Muscle of leg (tissue), 16 donors: ENCODE measurements at places on chromosomes 13 and 19. TPM values are rescaled to one million over a fixed set of nuclear protein-coding genes. Genes with fewer than 3 reads are reported as not detected.

The CGB5 gene
- polyA plus RNA-seq = 1.4 TPM

The LILRB1 gene
- polyA plus RNA-seq = 1.3 TPM

The B9D2 gene
- polyA plus RNA-seq = 2.4 TPM

The TTYH1 gene
- polyA plus RNA-seq = 13.1 TPM

The ZNF491 gene
- 4.3 TPM for polyA plus RNA-seq

The SLAIN1 gene
- polyA plus RNA-seq = 2.9 TPM

The CLPTM1 gene
- polyA plus RNA-seq = 45.7 TPM

The TLE2 gene
- polyA plus RNA-seq = 26.9 TPM

The SELENOV gene
- polyA plus RNA-seq = 0.48 TPM

The FGF14 gene
- 1.3 TPM for polyA plus RNA-seq

The USHBP1 gene
- 5.4 TPM for polyA plus RNA-seq

The CD209 gene
- 2.0 TPM for polyA plus RNA-seq

GRCh38 chr13:43770871-43771270 lies 15.9 kb downstream of the ENOX1 start:
- no peak overlapping the region for H3K4me3 ChIP-seq
- DNase-seq = peak; percentile 92
- H3K36me3 ChIP-seq = no peaks in the 10 kb centered on the region
- no peak overlapping the region for H3K27ac ChIP-seq
- H3K4me1 ChIP-seq = peaks cover 10% of the 10 kb centered on the region

DNA sequence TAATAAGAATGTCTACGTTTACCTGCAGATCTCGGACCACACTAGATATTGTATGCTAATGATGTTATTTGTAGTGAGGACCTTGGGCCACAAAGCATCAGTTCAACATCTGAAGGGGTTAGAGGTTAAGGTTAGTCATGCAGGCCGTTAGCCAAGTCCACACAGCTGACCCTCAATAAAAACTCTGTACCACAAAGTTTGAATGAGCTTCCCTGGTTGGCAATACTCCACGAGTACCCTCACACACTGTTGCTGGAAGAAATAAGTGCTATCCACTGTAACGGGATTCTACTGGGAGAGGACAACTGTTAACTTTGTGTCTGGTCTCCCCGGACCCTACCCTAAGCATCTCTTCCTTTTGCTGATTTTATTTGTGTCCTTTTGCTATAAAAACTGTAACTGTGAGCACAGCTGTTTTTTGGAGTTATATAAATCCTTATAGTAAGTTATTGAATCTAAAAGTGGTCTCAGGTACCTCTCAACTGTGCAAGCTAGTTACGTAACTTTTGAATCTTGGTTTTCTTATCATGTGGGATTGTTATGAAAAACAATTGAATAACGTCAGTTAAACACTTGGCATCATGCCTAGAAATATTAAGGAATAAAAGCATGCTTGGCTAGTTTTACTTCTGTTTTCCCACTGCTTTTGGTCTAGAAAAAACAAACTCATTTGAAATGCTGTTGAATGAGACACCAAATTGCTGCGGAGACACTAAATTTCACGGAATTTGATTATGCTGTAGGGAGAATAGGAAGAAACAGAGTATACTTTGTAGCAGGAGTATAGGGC lies 181.5 kb downstream of the DNAJC3 start:
- H3K27ac ChIP-seq = no peak overlapping the region
- H3K4me3 ChIP-seq = no peak overlapping the region
- no peaks in the 10 kb centered on the region for H3K27me3 ChIP-seq
- peaks cover 4% of the 10 kb centered on the region for H3K36me3 ChIP-seq
- no peaks in the 10 kb centered on the region for H3K4me1 ChIP-seq

- H3K4me1 ChIP-seq = peaks cover 9% of the 10 kb centered on the region
- DNase-seq = peak; percentile 76
- H3K4me3 ChIP-seq = no peak overlapping the region
- H3K27me3 ChIP-seq = no peaks in the 10 kb centered on the region
- H3K27ac ChIP-seq = peak overlapping the region; percentile 65
- no peaks in the 10 kb centered on the region for H3K36me3 ChIP-seq
Measured at GRCh38 chr13:109818886-109819285, 32.5 kb upstream of the IRS2 start.

GRCh38 chr19:54549224-54549623 lies 24.4 kb upstream of the LILRA2 start:
- H3K4me1 ChIP-seq = no peaks in the 10 kb centered on the region
- H3K36me3 ChIP-seq = no peaks in the 10 kb centered on the region
- H3K27ac ChIP-seq = no peak overlapping the region
- H3K4me3 ChIP-seq = no peak overlapping the region
- DNase-seq = no peak

GRCh38 chr13:79562557-79562956 lies 81.6 kb downstream of the NDFIP2 start:
- no peak for DNase-seq
- H3K4me3 ChIP-seq = no peak overlapping the region
- no peaks in the 10 kb centered on the region for H3K27me3 ChIP-seq
- no peak overlapping the region for H3K27ac ChIP-seq

GRCh38 chr13:98606296-98606695 lies 29.4 kb upstream of the STK24 start:
- no peaks in the 10 kb centered on the region for H3K27me3 ChIP-seq
- no peaks in the 10 kb centered on the region for H3K4me1 ChIP-seq
- no peaks in the 10 kb centered on the region for H3K36me3 ChIP-seq

GRCh38 chr19:33903489-33903850 lies 106.8 kb downstream of the KCTD15 start:
- H3K4me1 ChIP-seq = peaks cover 9% of the 10 kb centered on the region
- no peak overlapping the region for H3K27ac ChIP-seq
- H3K36me3 ChIP-seq = no peaks in the 10 kb centered on the region

DNA sequence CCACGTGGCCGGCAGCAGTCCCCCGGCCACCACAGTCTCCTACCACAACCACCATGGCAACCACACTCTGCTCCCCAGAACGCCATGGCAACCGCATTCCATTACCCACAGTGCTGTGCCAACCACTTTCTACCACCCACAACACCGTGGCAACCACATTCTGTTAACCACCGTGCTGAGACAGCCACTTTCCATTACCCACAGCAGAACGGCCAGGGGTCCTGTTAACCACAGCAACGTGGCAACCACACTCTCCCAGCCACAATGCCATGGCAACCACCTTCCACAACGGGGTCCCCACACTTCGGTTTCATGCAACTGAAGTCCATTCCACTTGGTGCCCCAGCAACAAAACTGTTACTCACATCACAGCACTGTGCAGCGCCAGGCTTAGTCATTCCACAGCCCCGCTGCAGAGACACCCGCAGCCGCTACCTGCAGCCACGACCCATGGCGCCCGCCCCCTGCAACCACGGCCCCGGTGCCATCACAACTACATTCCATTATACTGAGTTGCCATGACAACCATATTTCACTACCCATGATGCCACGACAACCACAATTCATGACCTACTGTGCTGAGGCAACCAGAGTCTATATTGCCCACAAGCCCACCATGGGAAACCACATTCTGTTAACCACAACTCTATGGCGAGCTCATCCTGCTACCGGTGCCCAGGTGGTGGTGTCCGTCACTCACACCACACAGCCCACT lies 10.0 kb downstream of the DPF1 start:
- peaks cover 38% of the 10 kb centered on the region for H3K4me1 ChIP-seq
- H3K36me3 ChIP-seq = peaks cover 5% of the 10 kb centered on the region
- no peak overlapping the region for H3K4me3 ChIP-seq
- H3K27me3 ChIP-seq = peaks cover 24% of the 10 kb centered on the region
- DNase-seq = no peak

GRCh38 chr19:52889931-52890330 lies 7.5 kb downstream of the ZNF320 start:
- no peaks in the 10 kb centered on the region for H3K27me3 ChIP-seq
- DNase-seq = no peak
- H3K36me3 ChIP-seq = peaks cover 52% of the 10 kb centered on the region
- no peak overlapping the region for H3K4me3 ChIP-seq
- no peaks in the 10 kb centered on the region for H3K4me1 ChIP-seq

- H3K4me1 ChIP-seq = peaks cover 6% of the 10 kb centered on the region
- no peak overlapping the region for H3K4me3 ChIP-seq
- H3K27me3 ChIP-seq = no peaks in the 10 kb centered on the region
- H3K36me3 ChIP-seq = no peaks in the 10 kb centered on the region
- no peak overlapping the region for H3K27ac ChIP-seq
Measured at GRCh38 chr19:16040642-16041041, 35.7 kb upstream of the TPM4 start.

DNA sequence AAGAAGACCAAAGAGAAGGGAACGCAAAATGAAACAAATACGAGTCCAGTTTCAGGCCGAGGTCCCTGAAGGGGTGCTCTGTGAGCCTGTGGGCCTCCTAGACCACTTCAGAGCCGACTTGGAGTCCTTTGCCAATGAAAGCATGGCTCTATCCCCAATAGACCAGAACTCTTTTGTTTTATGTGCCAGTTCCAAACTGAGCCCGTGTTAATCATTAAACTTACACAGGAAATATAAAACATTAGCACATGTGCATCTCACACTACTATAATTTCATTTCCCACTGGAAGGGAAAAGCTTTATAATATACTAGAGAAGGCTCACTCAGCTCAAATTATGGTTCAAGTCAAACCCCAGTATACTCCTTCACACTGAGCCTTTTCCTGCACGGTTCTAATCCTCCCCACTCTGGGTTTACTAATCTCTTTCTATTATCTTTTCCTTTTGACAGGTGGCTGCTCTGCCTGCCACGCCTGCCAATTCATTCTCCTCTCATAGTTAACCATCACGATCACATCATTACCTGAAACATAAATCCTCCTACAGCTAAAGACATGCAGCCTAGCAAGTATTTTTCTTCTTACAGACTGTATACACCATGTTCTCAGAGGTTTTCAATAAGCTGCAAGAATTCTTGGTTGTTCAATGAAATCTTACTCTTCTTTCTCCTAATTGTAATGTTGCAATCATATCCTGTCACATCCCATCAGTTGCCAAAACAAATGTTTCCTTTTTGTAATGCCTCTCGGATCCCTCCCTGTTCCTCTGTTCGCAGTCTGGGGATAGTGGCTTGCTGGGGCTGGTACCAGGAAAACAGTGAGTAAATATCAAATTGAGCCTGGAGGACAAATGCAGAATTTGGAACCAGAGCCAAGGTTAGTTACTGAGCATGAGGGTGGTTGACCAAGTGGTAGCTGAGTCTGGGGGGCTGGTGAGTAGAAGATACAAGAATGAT lies 18.8 kb upstream of the WASF3 start:
- H3K4me1 ChIP-seq = peaks cover 18% of the 10 kb centered on the region
- H3K27ac ChIP-seq = no peak overlapping the region
- DNase-seq = no peak
- H3K27me3 ChIP-seq = no peaks in the 10 kb centered on the region

GRCh38 chr19:49636233-49636932 lies 3.6 kb downstream of the RRAS start:
- H3K27ac ChIP-seq = no peak overlapping the region
- peaks cover 58% of the 10 kb centered on the region for H3K4me1 ChIP-seq
- no peak for DNase-seq

- no peak overlapping the region for H3K27ac ChIP-seq
- H3K27me3 ChIP-seq = peaks cover 4% of the 10 kb centered on the region
- H3K4me1 ChIP-seq = peaks cover 24% of the 10 kb centered on the region
- DNase-seq = no peak
- no peak overlapping the region for H3K4me3 ChIP-seq
Measured at GRCh38 chr13:31045286-31046081, 113.0 kb downstream of the TEX26 start.

GRCh38 chr19:49896863-49897621 lies at the start of gene IL4I1:
Gene IL4I1, minus strand, starts transcription at chr19:49896887. Its CDS starts 727 bp downstream, at chr19:49896160.
- no peak within 1 kb of the TSS for H3K4me3 ChIP-seq
- H3K27me3 ChIP-seq = peaks cover 17% of the 10 kb centered on the region
- DNase-seq = peak; percentile 66

DNA sequence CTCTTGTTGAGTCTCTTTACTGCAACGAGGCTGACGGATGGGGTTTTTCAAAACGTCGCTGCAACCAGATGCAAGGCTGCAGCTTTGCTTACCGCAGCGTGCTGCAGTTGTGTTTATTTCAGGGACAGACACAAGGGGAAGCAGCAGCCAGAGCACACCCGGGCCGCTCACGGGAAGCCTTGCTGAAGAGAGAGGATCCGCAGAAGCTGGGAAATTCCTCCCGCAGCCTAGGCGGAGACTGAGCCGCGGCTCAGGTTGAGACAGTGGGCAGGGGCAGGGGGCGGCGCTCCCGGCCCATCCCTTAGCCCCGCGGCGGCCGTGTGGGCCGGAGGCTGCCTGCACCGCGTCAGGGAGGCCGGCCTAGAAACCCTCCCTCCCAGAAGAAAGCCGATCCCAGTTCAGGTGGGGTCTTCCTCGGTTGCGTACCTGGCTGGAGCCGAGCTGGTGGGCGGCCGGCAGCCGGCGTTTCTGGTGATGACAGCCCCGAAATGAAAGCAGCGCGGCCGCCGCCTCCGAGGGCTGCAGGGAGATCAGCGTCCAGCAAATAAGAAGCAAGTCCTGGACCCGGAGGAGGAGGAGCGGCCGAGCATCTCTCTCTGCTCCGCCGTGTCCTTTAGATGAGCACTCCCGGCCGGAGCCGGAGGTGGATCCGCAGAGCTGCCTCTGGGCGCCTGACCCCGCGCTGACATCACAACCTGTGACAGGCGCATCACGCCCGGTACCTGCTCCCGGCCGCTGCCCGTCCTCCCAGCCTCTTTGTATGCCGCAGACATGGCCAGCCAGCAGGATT lies at the start of gene FRY:
FRY (plus strand) TSS at position 750 of the 790 bp plus-strand sequence; CDS start at position 772, 22 bp downstream.
- H3K4me3 ChIP-seq = peak within 1 kb of the TSS; percentile 72
- H3K36me3 ChIP-seq = no peaks in the 10 kb centered on the region
- H3K27me3 ChIP-seq = peaks cover 2% of the 10 kb centered on the region

DNA sequence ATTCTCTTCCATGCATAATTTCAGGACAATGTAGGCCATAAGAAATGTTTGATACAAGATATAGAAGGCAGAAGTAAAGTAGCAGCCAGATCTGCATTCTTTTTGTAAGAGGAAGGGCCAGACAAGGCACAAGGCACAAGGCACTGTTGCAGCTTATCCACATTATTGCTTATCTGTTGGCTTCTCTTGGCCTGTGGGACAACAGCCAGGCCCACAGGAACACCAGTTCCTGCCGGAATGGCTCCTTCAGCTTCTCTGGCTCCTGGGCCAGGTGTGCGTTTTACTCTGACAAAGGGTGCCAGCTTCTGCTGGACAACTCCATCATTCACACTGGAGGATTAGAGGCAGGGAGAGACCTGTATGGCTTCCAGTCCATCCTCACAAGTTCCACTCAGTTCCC lies 29.2 kb downstream of the GPR180 start:
- no peaks in the 10 kb centered on the region for H3K27me3 ChIP-seq
- H3K4me1 ChIP-seq = no peaks in the 10 kb centered on the region
- no peak for DNase-seq
- H3K27ac ChIP-seq = no peak overlapping the region
- peaks cover 6% of the 10 kb centered on the region for H3K36me3 ChIP-seq

DNA sequence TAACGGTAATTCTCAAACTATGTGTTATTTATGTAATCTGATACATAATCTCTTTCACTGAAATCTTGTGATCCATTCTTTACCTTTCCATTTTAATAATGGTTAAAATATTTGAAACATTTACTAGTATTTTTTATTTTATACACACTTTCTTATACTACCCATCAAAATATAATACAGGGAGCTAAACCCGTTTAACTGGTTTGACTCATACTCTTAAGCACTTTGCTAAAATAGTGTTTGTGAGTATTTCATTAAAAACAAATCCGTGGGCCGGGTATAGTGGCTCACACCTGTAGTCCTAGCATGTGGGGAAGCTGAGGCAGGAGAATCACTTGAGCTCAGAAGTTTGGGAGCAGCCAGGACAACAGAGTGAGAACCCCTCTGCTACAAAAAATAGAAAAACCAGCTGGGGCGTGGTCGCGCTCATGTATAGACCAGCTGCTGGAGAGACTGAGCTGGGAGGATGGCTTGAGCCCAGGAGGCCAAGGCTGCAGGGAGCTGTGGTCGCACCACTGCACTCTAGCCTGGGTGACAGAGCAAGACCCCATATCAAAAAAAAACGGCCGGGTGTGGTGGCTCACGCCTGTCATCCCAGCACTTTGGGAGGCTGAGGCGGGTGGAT lies 43.8 kb upstream of the DCUN1D2 start:
- H3K36me3 ChIP-seq = peaks cover 37% of the 10 kb centered on the region
- no peak overlapping the region for H3K27ac ChIP-seq
- DNase-seq = no peak
- H3K27me3 ChIP-seq = no peaks in the 10 kb centered on the region
